Neuronal stem cell (in vitro differentiated cells): ENCODE measurements at places on chromosomes 16 and 17.

GRCh38 chr17:57679356-57679755 is 65.7 kb downstream of the CCDC182 start:
- DNase-seq = no peak

DNA sequence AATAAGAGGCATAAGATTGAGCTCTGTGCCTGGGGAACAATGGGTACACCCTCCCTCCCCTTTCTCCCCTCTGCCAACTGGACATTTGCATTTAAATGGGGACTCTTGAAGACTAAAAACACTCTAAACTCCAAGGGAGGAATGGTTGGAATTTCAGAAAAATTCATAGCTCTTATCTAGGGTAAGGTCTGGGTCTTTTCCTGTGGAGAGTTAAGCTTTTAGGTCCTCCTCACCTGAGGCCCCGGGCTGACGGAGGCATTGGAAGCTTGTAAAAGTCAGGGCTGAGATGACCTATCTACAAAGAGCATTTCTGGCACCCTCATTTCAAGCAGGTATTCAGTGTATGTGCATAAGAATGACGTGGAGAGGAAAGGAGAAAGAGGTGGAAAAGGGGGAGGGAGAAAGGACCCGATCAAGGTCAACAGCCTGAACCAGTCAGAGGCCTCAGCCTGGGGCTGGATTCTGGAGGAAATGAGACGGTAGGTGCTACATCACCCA is 78.0 kb downstream of the RAP1GAP2 start:
- DNase-seq = no peak

DNA sequence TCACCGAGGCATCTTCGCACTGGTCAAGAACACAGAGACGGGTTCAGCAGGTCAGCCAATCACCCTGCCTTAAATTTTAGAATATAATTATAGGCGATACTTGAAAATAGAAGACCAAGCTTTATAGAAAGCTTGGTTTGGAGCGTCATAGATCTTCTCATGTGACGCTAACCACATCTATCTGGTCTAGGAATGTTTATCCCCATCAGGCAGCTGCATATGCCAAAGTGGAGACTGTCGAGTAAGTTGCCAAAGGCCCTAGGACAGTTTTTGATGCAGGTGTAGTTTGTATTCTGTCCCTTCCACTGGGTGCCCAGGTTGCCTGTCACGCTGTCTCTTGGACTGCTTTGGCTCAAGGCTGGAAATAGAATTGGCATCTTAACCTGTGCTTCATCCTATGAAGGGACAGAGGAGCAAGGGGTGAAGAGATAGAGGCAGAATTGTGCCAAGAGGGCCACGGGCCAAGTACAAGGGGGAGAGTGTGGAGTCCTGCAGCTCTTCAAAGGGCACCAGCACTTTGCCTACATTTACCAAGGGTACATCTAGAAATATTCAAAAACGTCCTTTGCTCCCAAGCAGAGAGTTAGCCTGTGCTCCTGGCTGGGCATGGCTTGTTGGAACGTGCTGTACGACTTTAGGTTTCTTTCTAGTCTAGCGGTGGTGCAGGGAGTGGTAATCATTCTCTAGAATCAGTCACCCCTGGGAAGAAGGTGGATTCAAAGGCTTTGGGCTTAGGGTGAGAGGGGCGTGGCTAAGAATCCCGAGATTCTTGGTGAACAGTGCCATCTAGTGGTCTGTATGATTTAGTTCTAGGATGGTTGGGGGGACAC is 5.3 kb upstream of the WIPI1 start:
- DNase-seq = peak; percentile 88

- DNase-seq = no peak
Measured at GRCh38 chr16:14015948-14016347, 55.2 kb upstream of the MRTFB start.

DNA sequence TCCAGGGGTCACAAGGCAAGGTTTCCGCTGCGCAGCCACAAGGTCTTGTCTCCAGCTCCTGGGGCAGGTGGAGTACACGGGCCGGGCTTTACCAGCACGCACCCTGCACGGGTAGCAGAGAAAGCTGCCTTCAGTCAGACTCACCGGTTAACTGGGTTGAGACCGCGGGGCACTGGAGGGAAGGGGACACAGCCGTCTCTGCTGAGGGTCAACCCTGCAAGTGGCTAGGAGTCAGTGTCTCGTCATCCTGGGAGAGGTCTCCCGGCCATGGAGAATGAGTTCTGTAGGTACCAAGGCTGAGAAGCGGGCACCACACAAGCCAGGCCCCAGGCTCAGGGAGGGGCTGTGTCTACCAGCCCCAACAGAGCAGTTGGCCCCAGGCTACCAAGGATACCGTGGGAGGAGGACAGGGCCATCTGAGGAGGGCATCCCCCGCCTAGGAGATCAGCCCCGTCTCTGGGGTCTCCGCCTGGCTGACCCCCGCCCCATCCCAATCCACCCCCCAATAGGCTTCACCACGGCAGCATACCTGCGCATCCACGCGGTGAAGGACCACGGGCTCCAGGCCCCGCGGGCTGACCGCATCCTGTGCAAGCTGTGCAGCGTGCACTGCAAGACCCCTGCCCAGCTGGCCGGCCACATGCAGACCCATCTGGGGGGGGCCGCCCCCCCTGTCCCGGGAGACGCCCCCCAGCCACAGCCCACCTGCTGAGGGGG is 2.8 kb upstream of the PRRT2 start:
- no peak for DNase-seq

DNA sequence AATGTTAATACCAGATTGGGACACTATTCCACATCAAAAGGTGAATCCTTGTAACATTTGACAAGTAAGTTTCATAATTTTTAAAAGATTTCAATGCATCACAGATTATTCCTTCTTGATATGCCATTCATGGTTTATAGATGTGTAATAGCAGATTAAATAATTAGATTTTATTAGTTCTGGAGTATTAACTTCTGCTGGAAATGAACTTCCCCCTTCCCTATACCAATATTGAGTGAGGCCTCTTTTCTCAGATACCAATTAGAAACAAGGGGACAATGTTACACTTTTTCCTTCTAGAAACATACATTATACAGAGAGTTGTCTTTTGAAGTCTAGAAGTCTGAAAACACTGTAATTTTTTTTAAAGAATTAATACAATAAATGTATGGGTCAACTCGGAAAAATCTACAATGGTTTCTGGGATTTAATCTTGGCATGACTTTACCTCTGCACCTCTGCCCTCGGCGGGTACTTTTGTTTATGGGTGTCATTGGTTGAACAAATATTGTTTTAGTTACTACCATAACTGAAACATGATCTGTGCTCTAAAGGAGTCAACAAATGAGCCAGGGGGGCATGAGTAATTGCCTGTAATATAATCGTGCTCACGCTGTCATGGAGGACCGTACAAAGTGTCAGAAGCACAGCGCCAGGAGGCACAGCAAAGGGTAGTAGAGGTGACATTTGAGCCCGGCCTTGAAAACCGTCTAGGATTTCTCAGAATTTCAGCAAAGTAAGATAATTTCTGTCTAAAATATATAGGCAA is 8.2 kb downstream of the LRRC37B start:
- no peak for DNase-seq

DNA sequence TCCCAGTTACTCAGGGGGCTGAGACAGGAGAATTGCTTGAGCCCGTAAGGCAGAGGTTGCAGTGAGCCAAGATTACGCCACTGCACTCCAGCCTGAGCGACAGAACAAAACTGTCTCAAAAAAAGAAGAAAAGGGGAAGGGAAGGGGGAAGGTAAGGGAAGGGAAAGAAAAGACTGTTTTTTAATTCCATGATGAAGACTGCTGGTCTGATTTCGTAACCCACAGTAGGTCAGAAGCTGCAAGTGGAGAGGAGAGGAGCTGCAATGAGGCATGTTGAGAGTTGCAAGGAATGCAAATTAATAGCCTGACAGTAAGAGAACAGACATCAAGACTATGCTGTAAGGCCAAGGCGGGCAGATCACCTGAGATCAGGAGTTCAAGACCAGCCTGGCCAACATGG is 33.3 kb downstream of the HELZ start:
- DNase-seq = no peak

DNA sequence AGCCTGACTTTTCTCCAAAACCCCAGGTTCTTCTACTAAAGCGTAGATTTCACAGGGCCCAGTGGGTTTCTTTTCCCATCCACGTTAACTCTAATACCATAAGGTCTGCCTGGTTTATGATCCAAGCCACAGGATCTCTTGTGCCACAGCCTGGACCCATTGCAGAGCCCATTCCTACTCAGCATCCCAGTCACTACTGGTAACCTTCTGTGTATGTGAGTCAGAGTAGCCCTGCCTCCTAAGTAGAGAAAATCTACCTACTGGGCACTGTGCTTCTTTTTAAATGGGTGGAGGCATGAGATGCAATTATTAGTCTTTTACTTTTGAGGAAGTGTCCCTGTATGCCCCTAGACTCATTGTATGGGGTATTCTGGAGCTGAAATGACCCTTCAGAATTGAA is 13.5 kb downstream of the CCL11 start:
- DNase-seq = no peak

GRCh38 chr16:11257131-11257938 is 1.3 kb upstream of the SOCS1 start:
- DNase-seq = peak; percentile 62

DNA sequence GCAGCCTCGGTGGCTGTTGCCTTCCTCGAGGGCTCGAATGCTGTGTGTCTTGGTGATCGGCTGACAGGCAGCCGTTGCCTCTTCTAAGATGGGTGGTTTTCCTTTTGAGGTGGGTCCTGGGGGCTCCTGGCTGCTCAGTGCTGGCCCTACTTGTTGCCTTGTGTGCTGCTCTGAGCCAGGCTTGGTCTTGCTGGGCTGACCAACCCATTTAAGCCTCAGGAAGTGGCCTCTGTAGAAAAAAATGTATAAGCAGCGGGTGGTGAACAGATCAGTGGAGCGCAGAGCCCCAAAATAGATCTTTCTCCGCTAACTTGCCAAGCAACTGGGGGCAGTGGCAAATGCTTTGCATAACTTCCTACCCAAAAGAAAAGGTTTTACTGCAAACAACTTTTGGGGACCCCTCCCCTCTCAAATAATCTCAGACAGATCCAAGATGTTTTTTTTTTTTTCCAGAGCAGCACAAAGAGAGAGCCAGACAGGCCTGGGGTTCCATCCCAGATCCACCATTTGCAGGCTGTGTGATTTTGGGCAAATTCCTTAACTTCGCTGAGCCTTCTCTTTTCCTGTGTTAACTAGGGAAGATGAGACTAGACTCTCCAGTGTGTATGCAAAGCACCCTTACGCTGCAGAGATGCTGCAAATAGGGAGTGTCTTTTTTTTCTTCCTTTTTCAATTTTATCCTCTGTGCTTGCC is 42.5 kb downstream of the PLCG2 start:
- DNase-seq = no peak

- DNase-seq = peak; percentile 85
Measured at GRCh38 chr16:24729243-24729950, at the start of gene TNRC6A. Gene TNRC6A (plus strand): TSS chr16:24729651. CDS start chr16:24729842, 191 bp downstream.

- DNase-seq = no peak
Measured at GRCh38 chr16:69417520-69418199, 6.8 kb upstream of the CYB5B start.

DNA sequence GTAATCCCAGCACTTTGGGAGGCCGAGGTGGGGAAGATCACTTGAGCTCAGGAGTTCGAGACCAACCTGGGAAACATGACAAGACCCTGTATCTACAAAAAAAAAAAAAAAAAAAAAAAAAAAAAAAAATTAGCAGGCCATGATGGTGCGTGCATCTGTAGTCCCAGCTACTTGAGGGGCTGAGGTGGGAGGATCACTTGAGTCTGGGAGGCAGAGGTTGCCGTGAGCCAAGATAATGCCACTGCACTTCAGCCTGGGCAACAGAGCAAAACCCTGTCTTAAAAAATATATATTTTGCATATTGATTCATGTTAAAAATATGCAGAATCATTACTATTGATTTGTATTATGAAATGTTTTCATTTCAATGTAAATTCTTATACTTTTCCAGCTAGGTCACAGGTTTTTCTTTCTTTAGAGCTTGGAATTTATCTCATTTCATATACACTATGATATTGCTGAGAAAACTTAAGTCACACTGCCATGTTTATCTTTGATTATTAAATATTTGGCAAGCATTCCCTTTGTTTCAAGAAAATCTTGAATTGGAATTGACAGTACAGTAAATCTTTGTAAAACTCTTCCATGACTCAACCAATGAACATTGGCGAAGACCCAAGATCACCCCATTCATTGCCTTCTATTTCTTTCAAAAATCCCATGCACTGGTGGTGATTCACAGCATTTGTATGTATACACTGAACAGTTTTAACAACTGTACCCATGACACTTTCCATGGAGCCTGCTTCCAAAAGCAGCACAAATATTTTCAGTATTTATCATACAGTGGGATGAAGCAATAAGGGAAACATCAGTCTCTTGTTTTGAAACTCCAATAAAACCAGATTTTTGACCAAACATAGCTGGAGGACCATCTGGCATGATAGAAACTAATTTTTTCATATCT is 83.5 kb upstream of the TNRC6A start:
- no peak for DNase-seq

- DNase-seq = no peak
Measured at GRCh38 chr16:26614237-26614841, 452.4 kb upstream of the C16orf82 start.

DNA sequence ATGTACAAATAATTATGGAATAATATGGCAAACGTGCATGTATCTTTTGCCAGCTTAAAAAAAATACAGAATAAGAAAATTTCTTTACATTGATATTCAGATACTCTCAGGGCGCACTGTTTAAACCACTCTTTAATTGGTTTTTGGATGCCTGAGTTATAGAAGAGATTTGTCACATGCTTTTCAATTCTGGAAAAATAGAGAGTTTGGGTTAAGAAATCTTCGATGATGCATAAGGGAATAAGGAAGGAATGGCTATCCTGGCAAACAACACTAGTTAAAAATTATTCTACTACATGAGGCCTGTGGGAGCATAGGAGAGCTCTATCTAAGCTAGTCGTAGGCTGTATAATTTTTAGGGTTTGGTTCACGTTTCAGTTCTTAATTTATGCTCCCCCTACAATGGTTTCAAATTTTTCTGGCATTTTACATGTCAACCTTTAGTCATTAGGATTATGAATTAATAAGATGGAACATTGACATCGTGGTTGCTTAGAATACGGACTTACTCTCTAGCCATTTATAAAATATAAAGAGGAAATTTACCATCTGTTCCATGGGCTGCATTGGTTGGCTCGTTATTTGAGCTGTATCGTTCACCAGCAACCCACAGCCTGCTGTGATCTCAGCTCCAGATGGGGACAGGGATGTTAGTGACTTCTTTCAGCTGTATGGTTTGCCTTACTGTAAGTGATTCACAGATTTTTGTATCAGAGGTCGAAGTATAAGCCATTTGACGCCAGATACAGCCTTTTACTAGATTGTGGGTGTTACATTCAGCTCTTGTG is 15.9 kb downstream of the NARF start:
- no peak for DNase-seq

- DNase-seq = no peak
Measured at GRCh38 chr17:79446399-79447009, 164.3 kb downstream of the RBFOX3 start.
